ENCODE measurements at places on chromosomes 12 and 14.

DNA sequence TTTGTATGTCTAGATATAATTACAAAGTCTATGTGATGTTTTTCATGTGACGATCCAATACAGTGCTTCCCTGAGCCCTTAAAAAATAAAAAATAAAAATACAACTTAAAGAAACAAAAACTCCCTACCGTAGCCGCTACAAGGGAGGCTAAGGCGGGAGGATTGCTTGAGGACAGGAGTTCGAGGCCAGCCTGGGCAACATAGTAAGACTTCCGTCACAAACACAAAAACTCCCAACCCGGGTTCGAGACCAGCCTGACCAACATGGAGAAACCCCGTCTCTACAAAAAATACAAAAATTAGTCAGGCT is 669 bp upstream of the CDKN3 start:
- no peak for DNase-seq

DNA sequence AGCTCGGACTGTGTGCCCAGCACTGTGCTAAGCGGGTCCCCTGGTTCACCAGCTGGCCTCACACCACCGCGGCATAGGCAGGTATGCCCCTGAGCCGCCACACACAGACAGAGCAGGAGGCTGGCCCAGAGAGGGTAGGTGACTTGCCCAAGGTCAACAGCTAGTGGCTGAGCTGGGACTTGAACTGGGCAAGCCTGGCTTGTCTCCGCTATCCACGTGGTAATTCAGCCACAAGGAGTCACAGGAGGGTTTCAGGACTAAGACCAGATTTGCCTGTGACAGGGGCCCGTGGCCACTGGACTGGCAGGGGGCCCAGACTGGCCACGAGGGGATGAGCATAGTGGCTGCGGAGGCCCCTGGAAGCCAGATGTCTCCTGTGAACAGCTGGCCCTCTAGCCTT is 47.7 kb downstream of the NCOR2 start:
- no peak for DNase-seq

DNA sequence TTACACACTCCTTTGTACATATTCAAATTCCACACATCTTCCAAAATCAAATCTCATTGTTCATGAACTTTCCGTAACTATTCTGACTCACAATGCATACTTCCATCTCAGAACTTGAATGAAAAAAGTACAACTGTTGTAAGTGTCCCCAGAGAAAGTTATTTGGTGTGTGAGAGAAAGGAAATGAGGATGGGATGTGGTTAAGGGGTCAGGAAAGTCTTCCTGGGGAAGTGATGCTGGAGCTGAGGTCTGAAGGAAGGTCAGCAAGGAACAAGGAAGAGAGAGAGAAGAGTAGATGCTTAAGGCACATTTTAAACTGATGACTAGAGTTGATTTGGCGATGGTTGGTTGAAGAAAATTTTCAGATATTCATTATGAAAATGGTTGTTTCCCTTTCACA is 340.0 kb upstream of the STXBP6 start:
- no peak for DNase-seq

- DNase-seq: no peak
Measured at GRCh38 chr14:49505041-49505766, 81.0 kb downstream of the RPS29 start.

GRCh38 chr12:5996459-5996858 is 51.4 kb upstream of the ANO2 start:
- DNase-seq: no peak

GRCh38 chr12:107126796-107127481 is 33.6 kb upstream of the CRY1 start:
- no peak for DNase-seq

DNA sequence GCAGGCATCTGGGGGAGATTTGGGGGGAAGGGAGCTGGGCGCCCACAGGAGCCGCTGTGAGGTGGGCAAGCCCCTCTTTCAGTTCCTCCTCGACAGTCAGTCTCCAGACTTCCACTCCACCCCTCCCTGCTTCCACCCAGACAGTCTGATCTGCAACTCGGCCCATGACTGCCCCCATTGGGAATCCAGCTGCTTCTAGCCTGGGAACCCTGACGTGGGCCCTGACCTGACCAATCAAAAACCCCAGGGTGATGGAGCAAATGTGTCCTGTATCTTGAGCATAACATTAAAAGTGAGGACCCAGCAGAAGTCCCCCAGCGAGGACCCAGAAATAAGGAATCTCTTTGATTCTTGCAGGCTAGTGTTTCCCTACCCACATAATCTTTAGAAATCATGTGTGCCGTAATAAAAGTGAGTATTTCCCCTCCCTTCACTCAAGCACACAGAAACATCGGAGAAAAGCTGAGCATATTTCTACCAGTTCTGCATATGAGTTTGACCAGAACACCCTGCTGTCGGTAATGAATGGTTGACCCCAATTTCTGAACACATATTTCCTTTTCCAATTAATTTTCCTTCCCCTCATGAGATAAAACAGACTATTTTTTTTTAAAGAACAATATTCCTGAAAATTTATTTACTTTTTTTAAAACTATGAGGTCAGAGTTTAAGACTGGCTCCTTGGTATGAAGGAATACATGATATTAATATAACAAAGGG is 6.4 kb downstream of the SSH1 start:
- peak; percentile 63 for DNase-seq

DNA sequence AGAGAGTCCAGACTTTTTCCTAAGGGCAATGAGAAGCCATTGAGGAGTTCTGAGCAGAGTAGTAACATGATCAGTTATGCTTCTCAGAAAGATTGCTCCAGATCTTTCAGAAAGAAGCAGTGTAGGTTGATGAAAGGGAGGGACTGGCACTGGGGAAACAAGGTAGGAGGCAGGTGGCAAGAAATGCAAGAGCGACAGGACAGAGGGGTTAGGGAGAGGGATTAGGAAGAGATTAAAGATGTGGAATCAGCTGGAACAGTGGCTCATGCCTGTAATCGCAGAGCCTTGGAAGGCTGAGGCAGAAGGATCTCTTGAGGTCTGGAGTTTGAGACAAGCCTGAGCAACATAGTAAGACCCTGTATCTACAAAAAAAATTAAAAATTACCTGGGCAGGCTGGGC is 3.4 kb downstream of the CDCA3 start:
- DNase-seq: no peak

- no peak for DNase-seq
Measured at GRCh38 chr12:69986114-69986513, 161.1 kb downstream of the MYRFL start.

DNA sequence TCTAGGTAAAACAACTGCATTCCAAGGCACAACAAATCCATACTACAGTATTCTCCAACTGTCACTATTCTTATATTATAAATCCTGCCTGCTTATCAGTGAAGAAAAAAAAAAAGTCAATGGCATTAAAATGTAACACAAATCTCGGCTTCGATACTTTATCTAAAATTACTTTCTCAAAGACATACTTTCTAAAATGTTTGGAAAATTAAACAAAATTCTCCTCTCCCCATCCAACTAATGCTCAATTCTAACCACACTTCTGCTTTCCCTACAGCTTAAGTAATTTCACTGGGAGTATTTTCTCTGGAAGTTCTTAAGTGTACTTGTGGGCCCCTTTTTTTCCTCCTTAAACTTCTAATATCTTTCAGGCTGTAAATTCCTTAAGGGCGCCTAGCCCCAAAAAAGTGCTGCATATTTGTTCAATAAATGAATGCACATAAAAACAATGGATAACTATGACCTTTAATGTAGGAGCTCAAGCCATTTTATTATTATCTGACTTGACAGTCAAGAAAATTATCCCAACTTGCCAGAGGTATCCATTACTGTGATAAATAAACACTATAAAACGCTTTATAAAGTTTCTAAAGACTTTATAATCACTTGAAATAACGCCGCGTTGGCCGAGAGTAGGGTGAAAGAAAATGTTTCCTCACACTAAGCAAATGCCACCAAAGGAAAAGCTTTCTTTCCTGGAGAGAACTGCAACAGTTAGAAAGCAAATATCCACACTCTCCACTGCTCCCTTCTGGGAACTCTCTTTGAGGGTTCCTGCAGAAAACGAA is 977 bp downstream of the HEATR5A start:
- DNase-seq: no peak

- DNase-seq: no peak
Measured at GRCh38 chr12:89299931-89300330, 52.4 kb downstream of the DUSP6 start.

DNA sequence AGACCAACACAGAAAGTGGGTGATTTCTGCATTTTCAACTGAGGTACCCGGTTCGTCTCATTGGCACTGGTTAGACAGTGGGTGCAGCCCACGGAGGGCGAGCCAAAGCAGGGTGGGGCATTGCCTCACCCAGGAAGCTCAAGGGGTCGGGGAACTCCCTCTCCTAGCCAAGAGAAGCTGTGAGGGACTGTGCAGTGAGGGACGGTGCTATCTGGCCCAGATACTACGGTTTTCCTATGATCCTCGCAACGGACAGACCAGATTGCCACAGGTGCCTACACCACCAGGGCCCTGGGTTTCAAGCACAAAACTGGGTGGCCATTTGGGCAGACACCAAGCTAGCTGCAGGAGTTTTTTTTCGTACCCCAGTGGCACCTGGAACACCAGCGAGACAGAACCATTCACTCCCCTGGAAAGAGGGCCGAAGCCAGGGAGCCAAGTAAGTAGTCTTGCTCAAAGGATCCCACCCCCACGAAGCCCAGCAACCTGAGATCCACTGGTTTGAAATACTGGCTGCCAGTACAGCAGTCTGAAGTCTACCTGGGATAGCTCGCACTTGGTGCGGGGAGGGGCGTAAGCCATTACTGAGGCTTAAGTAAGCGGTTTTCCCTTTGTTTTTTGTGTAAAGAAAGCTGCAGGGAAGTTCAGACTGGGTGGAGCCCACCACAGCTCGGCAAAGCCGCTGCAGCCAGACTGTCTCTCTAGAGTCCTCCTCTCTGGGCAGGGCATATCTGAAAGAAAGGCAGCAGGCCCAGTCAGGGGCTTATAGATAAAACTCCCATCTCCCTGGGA is 25.5 kb upstream of the NAA30 start:
- no peak for DNase-seq

DNA sequence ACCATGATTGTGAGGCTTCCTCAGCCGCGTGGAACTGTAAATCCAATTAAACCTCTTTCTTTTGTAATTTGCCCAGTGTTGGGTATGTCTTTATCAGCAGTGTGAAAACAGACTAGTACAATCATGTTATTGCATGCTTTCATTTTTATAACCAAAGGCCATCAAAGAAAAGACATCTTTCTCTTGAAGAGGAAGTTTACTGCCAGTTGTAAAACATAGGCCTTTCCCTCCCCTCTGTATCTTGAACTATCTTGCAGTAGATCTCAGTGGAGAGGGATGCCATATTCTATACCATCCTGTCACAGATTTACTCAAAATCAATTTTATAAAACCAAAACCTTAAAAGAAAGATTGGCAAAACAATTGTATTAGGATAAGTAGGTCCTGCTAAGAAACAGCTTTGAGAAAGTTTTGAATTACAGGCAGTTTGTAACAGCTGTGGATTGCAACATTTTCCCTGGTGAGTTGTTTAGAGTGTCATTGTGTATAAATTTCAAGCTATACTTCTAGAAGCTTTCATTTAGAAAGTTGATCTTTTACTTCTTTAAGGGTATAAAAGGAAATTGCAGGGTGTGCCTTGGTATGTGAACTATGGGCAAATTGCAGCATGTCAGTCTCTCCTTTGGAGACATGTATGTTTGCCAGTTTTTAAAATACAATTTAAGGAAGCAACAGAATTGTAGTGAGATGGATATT is 128.0 kb downstream of the ATP23 start:
- no peak for DNase-seq

DNA sequence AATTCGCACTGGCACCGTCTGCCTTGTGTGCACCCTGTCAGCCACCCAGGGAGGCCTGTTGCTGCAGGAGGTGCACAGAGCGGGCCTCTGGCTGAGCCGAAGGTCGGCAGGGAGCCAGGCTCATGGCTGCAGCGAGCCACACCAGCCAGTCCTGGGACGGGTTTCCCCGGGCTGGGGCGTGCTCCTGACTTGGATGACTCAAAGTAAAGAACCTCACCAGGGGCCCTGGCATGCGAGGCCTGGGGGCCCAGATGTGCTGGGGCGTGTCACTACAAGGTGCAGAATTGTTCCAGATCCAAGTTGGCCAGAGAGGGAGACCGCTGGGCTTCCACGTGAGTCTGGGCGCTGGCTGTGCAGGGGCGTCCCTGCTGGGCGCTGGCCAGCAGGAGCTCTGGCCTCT is 34.5 kb downstream of the FBRSL1 start:
- no peak for DNase-seq

GRCh38 chr14:42110167-42110566 is 503.5 kb downstream of the LRFN5 start:
- DNase-seq: no peak

- DNase-seq: no peak
Measured at GRCh38 chr14:79551523-79551922, 659.8 kb downstream of the DIO2 start.

GRCh38 chr12:51103977-51104376 is 20.6 kb upstream of the CSRNP2 start:
- no peak for DNase-seq

DNA sequence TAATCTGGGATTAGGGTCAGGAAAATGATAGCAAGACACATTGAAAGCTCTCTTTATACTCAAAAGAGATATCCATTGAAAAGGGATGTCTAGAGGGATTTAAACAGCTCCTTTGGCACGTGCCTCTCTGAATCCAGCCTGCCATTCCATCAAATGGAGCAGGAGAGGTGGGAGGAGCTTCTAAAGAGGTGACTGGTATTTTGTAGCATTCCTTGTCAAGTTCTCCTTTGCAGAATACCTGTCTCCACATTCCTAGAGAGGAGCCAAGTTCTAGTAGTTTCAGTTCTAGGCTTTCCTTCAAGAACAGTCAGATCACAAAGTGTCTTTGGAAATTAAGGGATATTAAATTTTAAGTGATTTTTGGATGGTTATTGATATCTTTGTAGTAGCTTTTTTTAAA is 25.4 kb upstream of the PLEKHD1 start:
- DNase-seq: no peak

- no peak for DNase-seq
Measured at GRCh38 chr14:100054316-100055075, 10.7 kb upstream of the EVL start.

DNA sequence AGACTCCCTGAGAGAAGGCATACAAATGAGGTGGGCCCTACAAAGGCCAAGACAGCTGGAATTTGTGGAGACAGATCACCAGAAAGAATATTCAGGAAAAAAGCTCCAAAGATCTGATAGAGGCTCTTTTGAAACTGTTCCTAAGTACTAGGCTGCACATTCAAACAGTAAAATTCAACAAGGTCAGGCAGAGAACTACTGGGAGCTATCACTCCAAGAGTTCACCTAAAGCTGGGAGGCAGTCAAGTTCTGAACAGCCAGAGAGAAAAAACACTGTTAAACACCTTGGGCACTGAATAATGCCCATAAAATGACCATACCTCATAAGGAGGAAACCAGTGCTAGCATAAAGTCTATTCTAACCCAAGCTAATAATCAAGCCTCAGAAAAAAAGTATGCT is 28.6 kb downstream of the MED13L start:
- no peak for DNase-seq

GRCh38 chr12:81968421-81968820 is 209.3 kb upstream of the PPFIA2 start:
- no peak for DNase-seq

- no peak for DNase-seq
Measured at GRCh38 chr14:96310906-96311305, 52.2 kb downstream of the ATG2B start.

- no peak for DNase-seq
Measured at GRCh38 chr14:74275241-74275841, 27.4 kb downstream of the ABCD4 start.

- no peak for DNase-seq
Measured at GRCh38 chr12:114090211-114090610, 124.1 kb upstream of the RBM19 start.

GRCh38 chr14:88479574-88479987 is 75.2 kb downstream of the PTPN21 start:
- DNase-seq: no peak

GRCh38 chr14:94598816-94599655 is 13.2 kb upstream of the SERPINA3 start:
- no peak for DNase-seq
